Aorta (tissue), 5 donors: ENCODE measurements at places on chromosomes 1 and 21.

DNA sequence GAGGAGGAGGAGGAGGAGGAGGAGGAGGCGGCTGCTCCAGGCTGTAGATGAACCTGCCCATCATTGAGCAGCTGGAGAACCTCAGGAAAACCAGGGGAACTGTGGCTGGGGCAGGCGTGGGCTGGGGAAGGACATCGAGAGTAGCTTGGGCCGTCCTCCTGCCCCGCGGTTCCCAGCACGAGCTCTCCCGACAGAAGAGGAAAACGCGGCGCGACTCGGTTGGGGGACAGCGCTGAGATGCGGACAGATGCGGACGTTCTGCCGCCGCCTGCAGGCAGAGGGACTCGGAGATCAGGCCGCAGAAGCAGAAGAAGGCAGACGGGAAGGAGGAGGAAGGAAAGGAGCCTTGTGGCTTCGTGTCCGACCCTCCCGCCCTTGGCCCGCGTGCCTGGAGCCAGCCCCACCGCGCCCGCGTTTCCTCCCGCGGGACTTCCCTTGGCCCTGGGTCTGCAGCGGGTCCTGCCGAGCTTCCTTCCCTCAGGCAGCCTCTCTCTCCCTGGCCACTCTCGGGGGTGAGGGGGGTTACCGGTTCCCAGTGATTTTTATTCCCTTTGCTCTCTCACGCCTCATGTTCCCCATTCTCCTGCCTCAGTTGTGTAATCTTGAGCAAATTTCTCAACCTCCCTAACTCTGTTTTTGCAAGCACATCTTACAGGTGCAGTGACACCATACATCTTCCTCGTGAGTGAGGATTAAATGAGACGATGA is 1.7 kb upstream of the TNFRSF9 start:
- H3K36me3 ChIP-seq = no peaks in the 10 kb centered on the region
- DNase-seq = peak; percentile 81
- H3K27me3 ChIP-seq = no peaks in the 10 kb centered on the region
- no peak overlapping the region for H3K4me3 ChIP-seq
- H3K27ac ChIP-seq = no peak overlapping the region

GRCh38 chr1:94892604-94893254 is 34.2 kb downstream of the CNN3 start:
- no peaks in the 10 kb centered on the region for H3K27me3 ChIP-seq
- H3K4me1 ChIP-seq = no peaks in the 10 kb centered on the region
- DNase-seq = no peak
- no peak overlapping the region for H3K4me3 ChIP-seq
- H3K27ac ChIP-seq = no peak overlapping the region
- H3K36me3 ChIP-seq = peaks cover 2% of the 10 kb centered on the region

DNA sequence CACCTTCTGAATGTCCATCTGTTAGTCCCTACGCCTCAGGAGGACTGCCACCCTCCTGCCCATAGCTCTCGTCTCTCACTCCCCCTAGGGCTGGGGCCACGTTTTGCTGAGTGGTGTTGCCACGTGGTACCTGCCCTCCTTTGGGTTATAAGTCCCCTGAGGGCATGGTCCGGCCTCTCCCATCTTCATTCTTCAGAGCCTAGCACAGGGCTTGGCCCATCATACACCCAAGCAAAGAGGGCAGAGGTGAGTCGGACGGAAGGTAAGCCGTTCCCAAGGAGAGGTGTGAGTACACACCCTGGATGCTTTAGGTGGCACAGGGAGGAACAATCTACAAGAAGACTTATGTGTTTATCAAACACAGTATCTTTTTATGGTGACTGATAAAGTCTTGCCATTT is 10.9 kb downstream of the PADI2 start:
- no peaks in the 10 kb centered on the region for H3K27me3 ChIP-seq
- no peak overlapping the region for H3K27ac ChIP-seq
- no peaks in the 10 kb centered on the region for H3K4me1 ChIP-seq
- H3K4me3 ChIP-seq = no peak overlapping the region
- H3K36me3 ChIP-seq = no peaks in the 10 kb centered on the region

- no peaks in the 10 kb centered on the region for H3K27me3 ChIP-seq
- no peaks in the 10 kb centered on the region for H3K4me1 ChIP-seq
- H3K4me3 ChIP-seq = no peak overlapping the region
- no peaks in the 10 kb centered on the region for H3K36me3 ChIP-seq
- no peak for DNase-seq
These were observed 14.7 kb upstream of the CFAP126 start for GRCh38 chr1:161382214-161383019.

DNA sequence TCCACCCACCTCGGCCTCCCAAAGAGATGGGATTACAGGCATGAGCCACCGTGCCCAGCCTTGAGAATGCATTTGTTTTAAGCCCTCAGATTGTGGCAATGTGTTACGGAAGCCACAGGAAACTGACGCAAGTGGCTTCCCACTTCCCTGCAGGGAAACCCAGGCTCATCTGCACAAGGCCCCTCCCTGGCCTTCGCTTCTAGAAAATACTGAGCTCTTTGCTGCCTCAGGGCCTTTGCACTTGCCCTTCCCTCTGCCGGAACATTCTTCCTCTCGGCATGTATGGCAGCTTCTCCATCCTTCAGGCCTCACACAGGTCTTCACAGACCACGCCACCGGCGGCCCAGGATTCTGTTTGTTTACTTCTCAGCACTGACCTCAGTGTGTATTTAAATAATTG is 137.0 kb upstream of the TMEM51 start:
- H3K36me3 ChIP-seq = no peaks in the 10 kb centered on the region
- H3K27ac ChIP-seq = no peak overlapping the region
- H3K4me1 ChIP-seq = no peaks in the 10 kb centered on the region
- no peak overlapping the region for H3K4me3 ChIP-seq

GRCh38 chr1:183308719-183309118 is 109.5 kb downstream of the NMNAT2 start:
- no peak for DNase-seq
- H3K27me3 ChIP-seq = no peaks in the 10 kb centered on the region
- peaks cover 4% of the 10 kb centered on the region for H3K4me1 ChIP-seq
- peak overlapping the region; percentile 42 for H3K27ac ChIP-seq
- H3K4me3 ChIP-seq = no peak overlapping the region
- no peaks in the 10 kb centered on the region for H3K36me3 ChIP-seq

- H3K36me3 ChIP-seq = no peaks in the 10 kb centered on the region
- no peak overlapping the region for H3K4me3 ChIP-seq
- H3K27ac ChIP-seq = no peak overlapping the region
- DNase-seq = no peak
- H3K4me1 ChIP-seq = no peaks in the 10 kb centered on the region
These were observed 37.6 kb downstream of the FAAH start for GRCh38 chr1:46431695-46432094.

- no peak for DNase-seq
- H3K4me1 ChIP-seq = no peaks in the 10 kb centered on the region
- H3K27me3 ChIP-seq = no peaks in the 10 kb centered on the region
- H3K27ac ChIP-seq = no peak overlapping the region
- no peak overlapping the region for H3K4me3 ChIP-seq
These were observed 255.5 kb upstream of the LRRC7 start for GRCh38 chr1:69312055-69312732.

- no peak overlapping the region for H3K4me3 ChIP-seq
- H3K27ac ChIP-seq = no peak overlapping the region
These were observed 82.6 kb upstream of the WDR26 start for GRCh38 chr1:224517171-224517570.

- no peaks in the 10 kb centered on the region for H3K36me3 ChIP-seq
- no peaks in the 10 kb centered on the region for H3K27me3 ChIP-seq
- no peaks in the 10 kb centered on the region for H3K4me1 ChIP-seq
- H3K4me3 ChIP-seq = no peak overlapping the region
- H3K27ac ChIP-seq = no peak overlapping the region
These were observed 21.6 kb upstream of the ABCA4 start for GRCh38 chr1:94142583-94142982.
